ENCODE measurements at places on chromosomes 3 and 15.

- peaks cover 83% of the 10 kb centered on the region for H3K4me1 ChIP-seq
- H3K36me3 ChIP-seq: no peaks in the 10 kb centered on the region
- H3K27me3 ChIP-seq: no peaks in the 10 kb centered on the region
- H3K27ac ChIP-seq: peak overlapping the region; percentile 41
- DNase-seq: no peak
Observed at GRCh38 chr15:70447521-70447920, 315.8 kb downstream of the UACA start.

- peak; percentile 18 for DNase-seq
- peaks cover 9% of the 10 kb centered on the region for H3K4me1 ChIP-seq
- H3K27me3 ChIP-seq: no peaks in the 10 kb centered on the region
- no peaks in the 10 kb centered on the region for H3K36me3 ChIP-seq
- H3K27ac ChIP-seq: no peak overlapping the region
Observed at GRCh38 chr15:92021792-92022191, 168.3 kb downstream of the SLCO3A1 start.

DNA sequence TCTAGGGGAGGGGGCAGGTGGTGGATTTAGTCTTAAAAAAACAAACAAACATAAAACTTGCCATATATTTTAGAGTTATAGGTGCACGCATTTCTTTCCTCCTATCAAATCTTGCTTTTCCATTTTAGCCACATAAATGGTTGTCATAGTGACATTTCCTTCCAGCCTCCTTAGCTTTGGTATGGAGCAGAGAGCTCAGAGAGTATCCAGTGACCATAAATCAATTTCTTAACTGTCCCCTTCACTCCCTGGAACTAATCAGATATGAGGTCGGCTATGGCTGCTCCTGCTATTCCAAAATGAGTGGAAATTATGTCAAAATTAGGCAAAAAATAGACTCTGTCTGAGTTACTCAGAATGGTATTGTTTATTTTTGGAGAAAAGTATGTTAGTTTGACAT is 164.5 kb downstream of the EBLN2 start:
- no peak overlapping the region for H3K4me3 ChIP-seq
- no peak overlapping the region for H3K27ac ChIP-seq
- DNase-seq: no peak
- no peaks in the 10 kb centered on the region for H3K36me3 ChIP-seq

DNA sequence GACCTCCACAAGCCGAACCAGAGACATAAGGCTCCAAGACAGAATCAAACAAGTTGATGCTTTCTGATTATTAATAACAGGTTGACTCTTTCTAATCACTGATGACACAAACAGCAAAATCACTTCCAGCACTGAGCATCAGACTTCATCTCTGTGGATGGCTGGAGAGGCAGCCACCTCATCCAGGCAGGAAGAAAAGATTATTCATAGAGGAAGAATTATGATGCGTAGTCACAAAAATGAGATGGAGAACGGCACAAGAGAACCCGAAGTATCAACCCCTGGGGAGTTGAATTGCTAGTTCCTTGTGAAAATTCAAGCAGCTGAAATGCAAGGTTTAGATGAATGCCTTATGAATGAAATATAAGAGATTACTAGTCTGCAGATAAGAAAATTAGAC is 49.9 kb upstream of the LMCD1 start:
- no peaks in the 10 kb centered on the region for H3K4me1 ChIP-seq
- no peaks in the 10 kb centered on the region for H3K27me3 ChIP-seq
- H3K36me3 ChIP-seq: no peaks in the 10 kb centered on the region
- no peak for DNase-seq
- no peak overlapping the region for H3K27ac ChIP-seq
- no peak overlapping the region for H3K4me3 ChIP-seq

DNA sequence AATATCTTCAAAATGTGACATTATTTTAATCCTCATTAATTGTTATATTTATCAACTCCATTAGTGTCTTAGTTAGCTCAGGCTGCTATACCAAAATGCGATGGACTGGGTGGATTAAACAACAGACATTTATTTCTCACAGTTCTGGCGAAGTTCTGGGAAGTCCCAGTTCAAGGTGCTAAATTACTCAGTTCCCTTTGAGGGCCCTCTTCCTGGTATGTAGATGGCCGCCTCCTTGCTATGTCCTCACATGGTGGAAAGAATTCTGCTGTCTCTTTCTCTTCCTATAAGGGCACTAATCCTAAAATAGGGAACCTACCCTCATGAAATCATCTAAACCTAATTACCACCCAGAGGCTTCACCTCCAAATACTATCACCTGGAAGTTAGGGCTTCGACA is 38.8 kb upstream of the DUT start:
- no peaks in the 10 kb centered on the region for H3K36me3 ChIP-seq
- DNase-seq: no peak
- H3K27me3 ChIP-seq: no peaks in the 10 kb centered on the region
- H3K27ac ChIP-seq: no peak overlapping the region

DNA sequence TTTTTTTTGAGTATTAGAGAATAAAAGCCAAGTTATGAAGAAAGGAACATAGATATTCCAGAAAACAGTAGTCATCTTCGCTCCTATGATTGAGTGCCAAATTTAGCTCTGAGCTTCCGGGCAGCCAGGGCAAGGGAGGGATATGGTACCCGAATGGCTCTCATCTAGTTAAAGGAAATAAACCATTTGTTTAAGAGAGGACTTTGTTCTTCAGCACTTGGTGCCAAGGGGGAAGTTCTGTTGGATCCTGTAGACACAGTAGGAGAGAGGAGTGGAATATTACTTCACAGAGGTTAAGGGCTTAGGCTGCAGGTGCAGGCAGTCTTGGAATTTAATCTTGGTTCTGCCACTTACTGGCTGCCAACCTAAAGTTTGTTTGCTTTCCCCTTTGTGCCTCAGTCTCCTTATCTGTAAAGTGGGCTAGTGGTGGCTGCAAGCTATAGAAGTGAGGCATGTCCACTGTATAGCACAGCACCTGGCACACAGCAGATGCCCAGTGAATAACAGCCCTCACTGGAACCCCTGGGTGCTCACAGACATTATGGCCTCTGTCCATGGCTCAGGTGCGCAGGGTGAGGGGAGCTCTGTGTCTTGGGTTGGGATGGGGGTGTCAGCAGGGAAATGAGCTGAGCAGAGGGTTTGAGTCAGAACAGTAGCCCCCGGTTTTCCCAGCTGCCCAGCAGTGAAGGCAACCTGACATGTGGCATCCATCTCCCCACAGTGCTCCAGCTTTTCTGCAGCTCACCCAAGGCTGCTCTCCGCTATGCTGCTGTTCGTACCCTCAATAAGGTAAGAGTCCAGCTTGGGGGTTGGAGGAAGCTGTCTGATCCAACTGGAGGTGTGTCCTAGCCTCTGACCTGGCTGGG is 10.4 kb downstream of the COPG1 start:
- DNase-seq: no peak
- no peak overlapping the region for H3K4me3 ChIP-seq
- H3K4me1 ChIP-seq: no peaks in the 10 kb centered on the region
- peaks cover 90% of the 10 kb centered on the region for H3K36me3 ChIP-seq

DNA sequence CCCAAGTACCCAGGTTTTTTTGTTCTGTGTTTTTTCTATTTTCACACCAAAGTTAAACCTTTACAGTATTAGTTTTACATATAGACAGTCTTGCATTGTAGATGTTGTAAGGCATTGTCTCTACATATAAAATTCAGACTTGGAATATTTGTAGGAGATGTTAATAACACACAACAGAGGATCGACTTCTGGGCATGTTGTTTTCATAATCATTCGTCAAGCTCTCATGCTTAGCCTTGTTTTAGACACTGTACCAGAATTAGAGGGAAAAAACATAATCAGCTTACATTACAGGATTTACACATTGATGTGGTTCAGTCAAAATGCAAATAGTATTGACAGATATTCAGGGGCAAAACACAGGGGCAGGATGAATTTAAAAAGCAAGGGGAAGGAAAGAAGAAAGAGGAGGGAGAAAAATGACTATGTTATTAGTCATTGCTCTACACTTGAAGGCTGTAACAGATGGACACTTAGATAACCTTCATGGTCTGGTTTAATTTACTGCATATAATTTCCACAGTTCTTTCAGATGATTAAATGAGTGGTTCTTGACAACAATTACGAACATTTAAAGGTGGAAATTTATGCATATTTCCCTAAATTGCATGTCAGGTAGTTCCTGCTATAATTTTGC is 7.5 kb downstream of the CMSS1 start:
- no peak overlapping the region for H3K4me3 ChIP-seq
- H3K36me3 ChIP-seq: no peaks in the 10 kb centered on the region
- no peaks in the 10 kb centered on the region for H3K27me3 ChIP-seq
- H3K27ac ChIP-seq: no peak overlapping the region
- H3K4me1 ChIP-seq: peaks cover 7% of the 10 kb centered on the region

DNA sequence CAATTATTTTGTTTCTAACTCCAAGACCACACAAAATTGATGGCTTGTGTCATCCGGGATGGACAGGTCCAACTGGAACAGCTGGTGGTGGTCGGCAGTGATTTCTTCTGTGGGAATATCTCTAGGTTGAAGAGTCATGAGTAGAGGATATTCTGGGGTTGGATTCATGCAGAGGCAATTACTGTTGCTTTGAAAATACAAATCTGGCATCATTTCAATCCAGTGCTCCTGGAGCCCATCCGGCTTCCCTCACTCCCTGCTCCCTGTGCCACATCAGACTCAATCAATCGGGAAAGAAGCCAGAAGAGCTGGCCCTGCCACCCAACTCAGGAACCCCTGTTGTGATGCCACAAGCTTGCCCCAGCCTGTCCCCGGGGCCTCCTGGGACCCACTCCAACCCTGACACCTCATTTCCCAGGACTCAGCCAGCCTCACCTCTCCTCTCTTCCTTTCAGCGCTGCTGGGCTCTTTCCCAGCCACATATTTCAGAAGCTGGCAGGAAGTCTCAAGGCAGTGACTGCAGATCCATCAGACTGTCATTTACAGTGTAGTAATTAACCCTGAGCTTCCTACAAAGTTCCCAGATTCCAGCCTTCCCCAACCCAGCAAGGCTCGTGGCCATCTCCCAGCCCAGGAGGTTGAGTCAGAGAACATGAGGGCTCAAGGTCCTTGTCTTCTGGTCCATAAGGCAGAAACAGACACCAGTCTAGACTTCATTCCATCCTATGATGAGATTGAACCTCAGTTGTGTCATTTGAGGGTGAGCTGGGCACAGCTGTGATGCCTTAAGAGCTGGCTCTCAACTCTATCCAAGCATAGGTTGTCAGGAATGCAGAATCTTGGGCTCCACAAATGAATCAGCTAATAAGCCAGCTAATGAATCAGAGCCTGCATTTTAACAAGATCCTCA is 114.0 kb downstream of the FAM174B start:
- DNase-seq: no peak
- no peaks in the 10 kb centered on the region for H3K27me3 ChIP-seq
- no peak overlapping the region for H3K27ac ChIP-seq
- H3K4me3 ChIP-seq: no peak overlapping the region

DNA sequence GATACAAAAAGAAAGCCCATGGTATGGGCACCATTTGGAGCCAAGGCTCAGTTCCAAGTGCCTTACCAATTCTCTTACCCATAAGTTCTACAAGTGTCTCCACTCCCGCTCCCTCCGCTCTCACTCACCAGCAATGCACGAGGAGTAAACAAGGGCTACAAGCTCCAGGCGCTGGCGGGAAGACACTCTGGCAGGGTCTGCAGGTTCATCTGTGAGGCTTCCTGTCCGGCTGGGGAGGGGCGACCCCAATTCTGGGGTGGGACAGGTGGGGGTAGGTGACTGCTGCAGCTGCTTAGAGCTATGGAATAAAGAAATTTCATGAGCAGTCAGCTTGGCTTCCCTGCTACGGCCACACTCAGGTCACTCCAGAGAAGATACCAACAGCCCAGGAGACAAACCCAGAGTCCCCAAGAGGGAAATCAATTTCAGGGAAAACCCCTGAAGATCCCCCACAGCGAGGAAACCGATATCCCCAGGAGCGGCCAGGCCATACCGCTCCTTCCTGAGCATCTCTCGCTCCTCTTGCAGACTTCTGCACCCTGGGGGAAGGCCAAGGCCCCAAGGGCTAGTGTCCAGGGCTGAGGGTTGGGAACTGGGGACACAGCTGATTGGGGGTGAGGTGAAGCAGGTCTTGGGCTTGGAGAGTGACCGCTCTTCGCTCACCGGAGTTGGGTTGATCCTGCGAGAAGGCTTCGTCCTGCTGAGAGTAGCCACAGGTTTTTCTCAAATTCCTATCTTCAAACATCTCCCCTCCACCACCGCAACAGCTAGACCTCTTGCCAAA is 1.4 kb downstream of the CDAN1 start:
- peaks cover 12% of the 10 kb centered on the region for H3K4me1 ChIP-seq
- H3K27me3 ChIP-seq: no peaks in the 10 kb centered on the region
- H3K4me3 ChIP-seq: peak overlapping the region; percentile 92
- no peak for DNase-seq
- H3K36me3 ChIP-seq: peaks cover 54% of the 10 kb centered on the region

DNA sequence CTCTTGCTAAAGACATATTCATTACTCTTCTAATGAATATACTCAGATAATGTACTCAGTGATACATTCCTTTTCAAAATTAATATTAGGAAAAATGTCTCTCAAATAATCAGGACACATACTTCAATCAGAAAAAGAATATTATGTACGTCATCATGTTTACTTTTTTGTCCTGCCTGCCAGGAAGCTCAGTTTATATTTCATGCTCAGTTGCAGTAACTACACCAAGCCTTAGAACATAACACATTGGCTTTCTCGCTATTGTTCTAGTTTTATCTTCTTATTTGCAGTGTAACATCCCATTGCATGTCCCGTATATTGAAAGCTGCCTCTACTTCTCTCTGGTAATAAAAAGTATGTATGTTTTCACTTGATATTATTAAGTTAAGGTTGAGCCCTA is 181.5 kb upstream of the LPP start:
- H3K27me3 ChIP-seq: no peaks in the 10 kb centered on the region
- no peak overlapping the region for H3K27ac ChIP-seq
- DNase-seq: no peak
- H3K4me3 ChIP-seq: no peak overlapping the region
- H3K4me1 ChIP-seq: peaks cover 9% of the 10 kb centered on the region

DNA sequence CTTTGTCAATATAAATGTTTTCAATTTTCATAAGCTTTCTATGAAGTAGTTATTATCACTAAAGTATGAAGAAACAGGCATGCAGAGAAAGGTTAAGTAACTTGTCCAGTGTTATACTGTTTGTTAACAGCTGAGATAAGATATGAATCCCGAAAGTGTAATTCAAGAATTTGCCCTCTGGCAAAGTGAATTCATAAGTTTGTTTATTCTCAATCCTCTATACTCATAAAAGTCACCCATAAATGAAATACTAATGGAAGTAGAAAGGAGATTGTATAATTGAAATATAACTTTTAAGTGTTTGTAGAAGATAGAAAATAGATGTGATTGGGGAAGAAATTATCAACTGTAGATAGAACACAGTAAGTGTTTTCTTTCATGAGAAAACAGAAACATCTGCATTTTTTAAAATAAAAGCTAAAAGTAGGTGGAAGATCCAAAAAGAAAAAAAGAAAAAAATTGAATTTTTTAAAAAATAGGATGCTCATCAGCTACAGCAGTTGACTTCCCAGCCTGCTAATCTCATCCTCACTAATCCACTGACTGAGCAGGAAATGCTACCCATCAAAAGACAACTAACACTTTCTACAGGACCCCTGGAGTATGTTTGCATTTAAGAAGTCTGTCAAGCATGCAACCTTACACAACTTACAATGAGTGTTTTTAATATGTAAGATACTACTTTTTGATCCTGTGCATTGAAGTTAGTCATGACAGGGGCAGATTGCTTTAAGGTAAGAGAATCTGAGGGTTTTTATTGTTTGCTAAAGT is 878.1 kb downstream of the SI start:
- no peak overlapping the region for H3K27ac ChIP-seq
- H3K36me3 ChIP-seq: no peaks in the 10 kb centered on the region
- H3K4me3 ChIP-seq: no peak overlapping the region
- H3K27me3 ChIP-seq: no peaks in the 10 kb centered on the region
- H3K4me1 ChIP-seq: no peaks in the 10 kb centered on the region
- DNase-seq: no peak

Data from common myeloid progenitor, CD34-positive (primary cell).